ENCODE measurements at places on chromosomes 1 and 21. TPM values are rescaled to one million over a fixed set of nuclear protein-coding genes. Genes with fewer than 3 reads are reported as not detected.

GRCh38 chr1:203129501-203130231 lies 2.1 kb downstream of the ADORA1 start:
- DNase-seq, result no peak

Gene PLA2G2F
- total RNA-seq, result not detected

DNA sequence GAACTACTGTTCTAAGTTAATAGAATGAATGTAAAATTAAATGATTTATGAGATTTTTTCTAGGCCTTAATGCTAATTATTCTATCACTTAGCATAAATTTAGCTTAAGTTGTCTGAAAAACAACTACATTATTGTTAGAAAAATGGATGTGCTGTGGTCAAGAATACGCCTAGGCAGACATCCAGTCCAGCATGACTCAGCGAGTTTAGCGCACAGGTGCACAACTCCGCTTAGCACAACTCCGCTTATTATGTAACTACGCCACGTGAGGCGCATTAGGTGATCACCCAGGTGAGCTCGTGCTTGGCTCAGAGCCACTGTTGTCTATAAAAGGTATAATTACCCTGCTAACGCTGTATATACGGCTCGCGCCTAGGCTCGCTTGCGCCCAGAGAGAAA lies 1043.6 kb upstream of the ADGRL4 start:
- no peak for DNase-seq

DNA sequence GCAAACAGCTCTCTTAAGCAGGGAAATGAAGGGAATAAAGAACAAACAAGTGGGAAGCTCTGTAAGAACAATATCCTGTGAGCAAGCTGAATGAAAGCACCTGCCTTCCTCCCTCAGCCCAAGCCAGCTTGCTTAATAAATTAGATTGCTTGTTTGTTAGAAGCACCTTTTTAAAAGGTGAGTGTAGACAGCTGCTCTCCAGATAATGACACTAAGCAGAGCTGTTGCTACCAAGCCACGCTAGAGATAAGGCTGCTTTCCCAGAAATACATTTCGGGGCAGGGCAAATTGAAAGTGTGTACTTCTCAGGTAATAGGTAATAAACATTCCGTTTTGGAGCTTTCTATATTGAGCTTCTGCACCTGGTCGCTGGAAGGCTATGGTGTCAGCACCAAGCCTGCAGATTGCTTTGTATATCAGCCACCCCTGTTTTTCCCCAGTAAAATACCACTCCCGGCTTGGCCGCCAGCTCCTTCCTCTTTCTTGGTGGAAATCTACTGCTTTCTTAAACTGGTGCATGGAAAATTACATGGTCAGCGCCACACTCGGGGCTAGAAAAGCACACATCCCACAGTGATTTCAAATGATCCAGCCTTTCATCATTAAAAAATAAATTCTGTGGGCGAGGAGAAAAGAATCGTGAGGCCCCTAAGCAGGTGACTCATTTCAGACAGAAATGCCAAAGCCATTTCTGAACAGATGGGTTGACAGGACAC lies 151.3 kb downstream of the ETS2 start:
- DNase-seq, result no peak

- no peak for DNase-seq
These were observed 419.8 kb upstream of the NFIA start for GRCh38 chr1:60662486-60663044.

Gene SYT6
- not detected for total RNA-seq

DNA sequence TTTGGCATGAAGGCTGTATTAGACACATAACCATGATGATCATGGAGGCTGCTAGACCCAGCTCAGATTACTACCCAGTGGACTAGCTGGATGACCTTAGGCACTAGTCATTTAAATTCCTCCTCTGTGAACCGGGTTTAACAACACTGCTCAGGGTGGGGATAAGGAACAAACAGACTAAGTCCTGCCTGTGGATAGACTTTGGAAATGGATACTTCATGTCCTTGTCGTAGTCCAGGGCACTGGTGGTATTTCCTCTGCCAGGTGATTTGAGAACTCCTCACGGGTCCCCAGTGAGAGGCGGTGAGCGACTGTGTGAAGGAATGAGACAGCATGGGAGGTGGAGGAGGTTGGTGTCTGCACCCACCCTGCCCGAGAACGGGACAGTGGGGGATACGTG lies 72.9 kb upstream of the SELENON start:
- DNase-seq, result no peak
